ENCODE measurements at places on chromosomes 1 and 21.

DNA sequence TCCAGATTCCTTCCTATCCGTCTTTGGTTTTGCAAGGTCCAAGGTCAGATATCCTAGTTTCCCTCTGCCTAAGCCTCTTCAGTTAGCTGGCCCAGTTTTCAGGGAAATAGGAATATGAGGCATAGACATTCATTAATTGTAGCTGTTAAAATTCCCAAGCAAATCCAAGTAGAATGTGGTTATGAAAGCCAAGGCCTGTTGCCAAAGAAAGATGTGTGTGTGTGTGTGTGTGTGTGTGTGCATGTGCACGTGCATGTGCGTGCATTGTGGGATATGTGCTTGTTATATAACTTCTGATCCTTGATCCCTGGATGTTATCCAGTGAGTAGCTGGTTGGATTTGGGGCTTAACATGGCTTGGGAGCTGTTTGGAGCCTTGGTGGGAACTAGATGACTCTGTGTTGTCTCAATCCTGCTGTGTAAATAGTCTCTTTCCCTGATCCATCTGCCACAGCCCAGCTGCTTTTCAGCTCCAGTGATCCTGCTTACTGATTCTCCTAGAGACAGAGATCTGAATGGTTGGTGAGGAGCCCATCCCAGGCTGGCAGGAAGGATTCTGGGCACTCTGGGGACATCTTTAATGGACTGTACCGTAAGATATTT is 70.6 kb upstream of the GCLM start:
- DNase-seq: no peak

DNA sequence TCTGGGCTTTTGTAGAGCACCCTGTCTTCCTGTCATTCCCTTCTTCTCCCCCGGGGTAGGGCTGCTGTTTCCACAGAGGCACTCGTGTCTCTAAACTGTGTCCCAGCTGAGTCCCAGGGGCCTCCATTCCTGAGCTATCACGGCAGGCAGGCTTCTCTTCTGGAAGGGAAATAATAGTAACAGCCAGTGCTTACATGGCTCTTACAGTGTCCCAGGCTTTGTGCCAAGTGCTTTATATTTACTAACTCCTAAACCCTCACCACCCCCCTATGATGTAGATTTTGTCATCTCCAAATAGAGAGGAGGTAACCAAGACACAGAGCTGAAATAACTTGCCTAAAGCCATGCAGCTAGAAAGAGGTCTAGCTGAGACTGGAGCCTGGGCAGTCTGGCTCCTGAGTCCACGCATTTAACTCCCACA is 1.4 kb upstream of the CELF3 start:
- DNase-seq: no peak

DNA sequence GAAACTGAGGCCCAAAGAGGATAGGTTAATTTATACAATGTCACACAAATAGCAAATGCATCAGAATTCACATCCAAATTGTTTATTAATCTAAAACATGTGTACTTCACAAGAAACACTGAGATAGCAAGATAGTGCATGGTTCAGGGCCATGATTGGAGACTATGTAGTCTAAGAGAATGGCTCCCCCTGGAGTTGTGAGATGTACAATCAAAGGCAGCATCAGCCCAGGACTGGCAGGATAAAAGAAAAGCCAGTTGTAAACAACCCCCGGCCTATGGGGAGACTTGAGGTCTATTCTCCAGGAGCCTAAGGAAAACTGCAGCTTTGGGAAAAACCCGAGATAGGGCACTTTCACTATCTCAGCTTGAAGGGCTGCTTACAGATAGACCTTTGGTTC is 511.0 kb downstream of the OMA1 start:
- DNase-seq: no peak

DNA sequence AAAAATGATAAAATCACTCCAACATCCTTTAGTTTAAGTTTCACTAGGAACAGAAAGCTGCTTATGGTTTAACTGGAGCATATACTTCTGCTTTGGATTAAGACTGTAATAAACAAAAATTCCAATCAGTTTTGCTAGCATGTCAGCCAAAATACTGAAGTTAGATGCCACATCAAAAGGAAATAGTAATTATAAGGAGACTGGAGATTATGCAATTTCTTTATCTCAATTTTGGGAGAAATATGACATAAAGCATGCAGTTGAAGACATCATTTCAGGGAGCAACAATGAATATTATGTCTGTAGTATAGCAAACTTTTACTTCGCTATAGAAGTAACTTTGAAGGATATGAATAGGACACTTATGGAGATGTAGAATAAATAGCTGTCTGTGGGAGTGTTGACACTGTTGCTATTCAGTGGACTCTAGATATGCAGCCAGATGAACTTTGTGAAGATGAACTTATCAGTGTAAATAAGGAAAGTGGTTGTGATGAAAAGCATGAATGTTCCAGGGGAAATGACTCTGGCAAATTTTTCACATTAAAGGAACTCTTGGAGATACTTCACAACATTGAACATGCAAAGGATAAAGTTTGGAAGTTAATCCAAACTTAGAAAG is 107.8 kb downstream of the RABGAP1L start:
- no peak for DNase-seq

DNA sequence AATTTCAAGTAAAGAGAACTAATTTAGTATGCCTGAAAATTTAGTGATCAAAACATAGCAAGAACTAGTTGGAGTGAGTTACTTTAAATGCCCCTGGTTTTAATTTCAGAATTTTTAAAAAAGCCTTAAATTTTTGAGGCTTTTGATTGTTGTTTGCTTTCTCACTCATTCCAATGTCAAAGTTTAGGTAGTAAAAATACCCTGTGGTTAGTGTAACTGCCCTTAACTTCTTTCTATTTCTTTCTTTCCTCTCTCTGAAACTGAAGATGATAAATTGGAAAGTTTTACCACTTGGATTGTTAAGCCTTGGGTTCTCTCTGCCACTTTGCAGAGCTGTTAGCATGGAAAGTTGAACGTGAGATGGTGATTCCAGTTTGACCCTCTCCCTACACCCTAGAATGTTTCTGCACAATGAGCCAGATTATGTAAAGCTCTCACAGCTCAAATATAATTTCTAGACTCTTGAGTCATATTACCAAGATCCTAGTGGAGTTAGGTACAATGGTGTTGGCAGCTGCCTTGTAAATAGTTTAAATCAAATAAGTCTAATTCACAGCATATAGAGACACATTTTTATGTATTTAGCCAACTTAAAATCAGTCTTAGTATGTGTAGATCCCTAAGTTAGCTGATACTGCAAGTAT is 192.4 kb upstream of the SGIP1 start:
- no peak for DNase-seq

- no peak for DNase-seq
Observed at GRCh38 chr1:21939650-21940374, 2.7 kb upstream of the HSPG2 start.

DNA sequence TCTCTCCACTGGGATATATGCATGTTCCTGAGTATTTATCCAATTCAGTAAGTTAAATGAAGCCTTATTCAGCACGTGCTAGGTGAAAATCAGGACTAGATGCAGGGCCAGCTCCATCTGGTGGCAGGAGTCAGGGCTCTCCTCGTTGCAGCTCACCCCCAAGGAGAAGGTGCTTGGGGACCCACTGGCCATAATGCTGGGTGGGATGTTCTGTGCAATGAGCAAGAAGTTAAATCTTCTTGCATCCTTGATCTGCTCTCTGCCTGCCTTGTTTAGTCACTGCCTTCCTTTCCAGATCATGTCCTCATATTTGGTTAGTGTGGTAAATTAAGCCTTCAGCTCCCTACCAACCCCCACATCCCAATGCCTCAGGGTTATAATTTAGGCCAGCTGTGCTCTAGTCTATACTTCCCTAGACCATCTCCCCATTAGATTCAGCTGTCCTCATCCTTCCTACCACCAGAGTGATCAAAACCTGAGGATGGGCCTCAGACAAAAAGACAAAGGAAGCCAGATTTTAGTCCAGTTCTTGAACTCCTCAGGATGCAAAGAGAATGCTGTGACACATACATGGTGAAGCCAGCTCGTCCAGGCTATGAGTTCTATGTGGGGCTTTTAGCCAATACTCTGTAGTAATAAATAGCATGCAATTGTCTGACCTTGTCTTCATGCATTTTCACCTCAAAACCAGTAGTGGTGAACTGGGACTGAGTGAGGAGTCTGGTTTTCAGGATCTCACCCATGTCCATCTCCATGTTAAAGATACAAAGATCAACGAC is 55.9 kb downstream of the SEC16B start:
- no peak for DNase-seq

GRCh38 chr1:220804202-220804586 is 17.5 kb downstream of the MTARC1 start:
- no peak for DNase-seq

DNA sequence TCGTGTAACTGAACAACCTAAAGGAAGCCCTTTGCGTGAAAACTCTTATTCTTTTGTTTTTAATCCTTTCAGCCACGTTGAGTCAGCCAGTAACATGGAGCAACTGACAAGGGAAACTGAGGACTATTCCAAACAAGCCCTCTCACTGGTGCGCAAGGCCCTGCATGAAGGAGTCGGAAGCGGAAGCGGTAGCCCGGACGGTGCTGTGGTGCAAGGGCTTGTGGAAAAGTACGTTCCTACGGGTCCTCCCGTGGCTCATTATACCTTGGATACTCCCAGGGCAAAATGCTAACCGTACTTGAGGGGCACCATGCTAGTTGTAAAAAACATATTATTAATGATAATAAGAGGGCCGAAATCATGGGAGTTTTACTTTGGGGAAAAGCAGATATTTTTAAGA is 49.4 kb downstream of the LAMC2 start:
- no peak for DNase-seq

- no peak for DNase-seq
Observed at GRCh38 chr1:186042230-186042629, 308.0 kb downstream of the HMCN1 start.

DNA sequence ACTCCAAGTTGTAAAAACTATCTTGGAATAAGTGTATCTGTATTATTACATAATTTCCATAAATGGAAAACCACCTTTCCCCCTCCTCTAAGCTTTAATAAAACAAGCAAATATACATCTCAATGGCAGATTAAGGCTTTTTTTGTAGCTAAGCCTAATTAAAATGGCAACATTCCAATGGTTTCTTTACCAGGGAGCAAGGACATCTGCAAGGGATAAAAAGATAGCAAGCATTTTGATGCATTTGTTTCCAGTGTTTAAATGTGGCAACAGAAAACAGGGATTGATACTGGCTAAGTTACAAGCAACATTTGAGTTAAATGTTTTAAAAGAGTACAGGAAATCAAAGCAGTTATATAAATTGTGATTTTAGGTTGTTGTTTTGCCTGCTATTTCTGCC is 1012.7 kb downstream of the ADGRL2 start:
- no peak for DNase-seq

- no peak for DNase-seq
Observed at GRCh38 chr1:43372172-43372571, 4.4 kb upstream of the ELOVL1 start.

GRCh38 chr1:157090196-157090647 is 9.4 kb downstream of the ETV3L start:
- peak; percentile 77 for DNase-seq

- DNase-seq: no peak
Observed at GRCh38 chr1:157595356-157595755, 2.5 kb downstream of the FCRL4 start.

- DNase-seq: no peak
Observed at GRCh38 chr1:210635108-210635507, 306.4 kb downstream of the HHAT start.

DNA sequence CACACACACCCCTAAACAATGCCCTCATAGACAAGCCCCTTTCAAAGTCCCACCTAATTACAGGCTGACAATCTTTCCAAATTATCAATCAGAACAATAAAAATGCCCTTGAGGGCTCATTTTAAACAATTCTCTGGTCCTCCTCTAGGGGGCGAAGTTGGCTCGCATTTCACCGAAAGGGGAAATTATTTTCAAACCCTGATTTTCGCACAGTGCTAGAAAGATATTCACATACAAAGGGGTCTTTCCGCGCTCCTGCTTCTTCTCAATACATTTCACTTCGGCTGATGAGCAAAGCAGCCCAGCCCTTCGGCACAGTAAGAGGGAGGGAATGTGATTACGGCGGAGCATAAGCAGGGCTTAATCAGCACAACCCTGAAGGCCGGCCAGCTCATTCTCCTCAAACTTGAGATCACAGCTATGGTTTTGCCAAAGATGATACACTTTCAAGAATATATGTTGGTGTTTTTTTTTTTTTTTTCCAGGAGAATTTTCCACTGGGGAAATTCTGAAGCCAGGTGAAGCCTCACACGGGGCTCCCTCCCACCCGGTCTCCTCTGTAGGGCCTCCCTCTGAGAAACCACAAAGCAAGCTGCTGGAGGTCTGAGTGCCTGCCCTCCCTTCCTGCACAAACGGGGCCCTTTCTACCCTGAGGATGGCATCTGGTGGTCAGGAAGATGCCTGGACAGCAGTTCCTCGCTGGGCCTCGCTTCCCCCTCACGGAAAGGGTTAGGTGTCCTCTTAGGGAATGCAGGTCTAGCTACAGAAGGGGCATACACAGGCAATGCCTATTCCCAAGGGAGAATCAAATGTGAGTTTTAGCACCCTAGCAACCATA is 66.9 kb downstream of the GNG12 start:
- peak; percentile 10 for DNase-seq

DNA sequence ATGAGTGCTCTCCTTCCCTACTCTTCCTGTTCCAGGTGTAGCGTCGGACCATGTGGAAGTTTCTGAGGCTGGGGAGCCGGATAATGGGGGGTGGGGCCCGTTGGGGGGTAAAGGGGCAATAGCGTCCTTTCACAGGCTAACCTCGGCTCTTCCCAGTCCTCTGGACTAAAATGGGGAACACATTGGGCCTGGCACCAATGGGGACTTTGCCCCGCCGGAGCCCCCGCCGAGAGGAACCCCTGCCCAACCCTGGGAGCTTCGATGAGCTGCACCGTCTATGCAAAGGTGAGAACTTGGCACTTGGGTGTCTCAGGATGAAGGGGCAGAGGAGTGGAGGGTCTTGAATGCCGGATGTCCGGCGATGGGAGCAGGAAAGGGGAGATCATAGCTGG is 456 bp downstream of the TOMM40L start:
- no peak for DNase-seq

GRCh38 chr1:51285055-51285454 is 45.3 kb downstream of the TTC39A start:
- no peak for DNase-seq

GRCh38 chr1:246099570-246099969 is 407.5 kb downstream of the SMYD3 start:
- DNase-seq: no peak

GRCh38 chr1:44571712-44572571 is 102.3 kb downstream of the TMEM53 start:
- peak; percentile 1 for DNase-seq

GRCh38 chr1:205224736-205225135 is 3.0 kb upstream of the TMCC2 start:
- DNase-seq: no peak

DNA sequence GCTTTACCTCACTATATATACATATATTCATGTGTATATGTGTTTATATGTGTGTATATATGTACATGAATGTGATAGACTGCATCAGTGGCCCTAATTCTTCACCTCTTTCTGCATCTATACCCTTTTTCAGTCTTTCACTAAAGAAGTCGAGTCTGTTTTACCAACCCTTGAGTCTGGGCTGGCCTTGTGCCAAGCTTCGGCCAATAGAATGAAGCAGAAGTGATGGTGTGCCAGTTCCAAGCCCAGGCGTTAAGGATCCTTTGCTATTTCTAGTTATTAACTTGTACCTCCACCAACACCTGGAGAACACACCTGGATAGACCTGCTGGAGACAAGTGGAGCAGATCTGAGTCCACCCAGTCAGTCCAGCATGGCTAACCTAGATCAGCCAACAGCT is 61.6 kb upstream of the PPM1J start:
- DNase-seq: no peak
